ENCODE measurements at places on chromosomes 7 and 10.
A peak's percentile ranks its signal among the peaks of the same experiment; 100 is the strongest.

- H3K27me3 ChIP-seq, result no peaks in the 10 kb centered on the region
- no peak overlapping the region for H3K27ac ChIP-seq
- H3K4me3 ChIP-seq, result no peak overlapping the region
- H3K4me1 ChIP-seq, result no peaks in the 10 kb centered on the region
- H3K36me3 ChIP-seq, result no peaks in the 10 kb centered on the region
Observed at GRCh38 chr10:117768333-117769042, 225.9 kb downstream of the EMX2 start.

DNA sequence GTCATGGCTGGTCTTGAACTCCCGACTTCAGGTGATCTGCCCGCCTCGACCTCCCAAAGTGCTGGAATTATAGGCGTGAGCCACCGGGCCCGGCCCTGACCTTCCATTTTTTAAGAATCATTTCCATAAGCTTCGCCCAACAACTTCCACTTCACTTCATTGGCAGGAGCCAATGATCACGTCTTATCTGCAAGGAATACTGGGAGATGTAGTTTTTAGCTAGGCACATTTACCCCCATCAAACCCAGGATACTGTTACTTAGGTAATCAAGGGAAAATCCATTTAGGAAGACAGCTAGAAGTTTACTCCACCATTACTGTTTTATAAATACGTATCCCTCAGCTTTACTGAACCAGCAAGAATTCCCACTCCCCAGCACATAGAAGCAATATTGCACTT lies 3.4 kb upstream of the CDK13 start:
- no peak overlapping the region for H3K4me3 ChIP-seq
- H3K36me3 ChIP-seq, result no peaks in the 10 kb centered on the region
- no peak overlapping the region for H3K27ac ChIP-seq
- no peak for DNase-seq
- no peaks in the 10 kb centered on the region for H3K27me3 ChIP-seq

DNA sequence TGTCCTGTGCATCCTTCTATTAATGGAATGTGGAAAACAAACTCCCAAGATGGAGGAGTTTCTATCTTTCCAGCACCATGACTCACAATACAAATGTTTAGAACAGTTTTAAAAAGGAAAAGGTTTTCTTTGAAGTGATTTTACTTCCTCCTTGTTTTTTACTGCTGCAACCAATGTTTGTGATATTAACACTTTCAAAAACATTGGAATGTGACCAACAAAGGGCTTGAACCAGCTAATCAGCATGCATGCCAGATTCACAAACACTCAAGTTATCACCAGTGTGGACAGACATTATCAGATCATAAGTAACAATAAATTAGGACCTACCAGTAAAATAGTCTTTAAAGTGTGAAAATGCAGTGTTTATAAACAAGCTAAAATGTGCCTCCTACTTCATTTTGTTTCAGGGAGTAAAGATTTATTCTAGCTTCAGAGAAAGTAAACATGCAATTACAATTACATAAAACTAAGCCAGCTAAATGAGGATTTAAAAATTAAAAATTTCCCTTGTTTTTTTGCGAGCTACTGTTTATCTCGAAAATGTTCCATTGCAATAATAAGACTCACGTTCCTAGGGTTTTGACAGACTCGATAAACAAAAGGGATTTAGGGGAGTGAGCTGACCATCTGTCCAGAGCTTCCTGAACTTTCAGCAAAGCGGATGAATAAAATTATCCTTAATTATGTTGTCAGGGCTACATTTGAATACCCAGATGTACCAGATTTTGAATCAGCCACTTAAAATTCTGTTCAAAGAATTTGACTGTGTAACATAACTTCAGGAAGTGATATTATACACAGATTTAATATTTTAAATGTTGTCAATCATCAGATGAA lies 29.8 kb downstream of the CPVL start:
- no peak for DNase-seq
- H3K4me3 ChIP-seq, result no peak overlapping the region
- H3K27ac ChIP-seq, result no peak overlapping the region
- H3K27me3 ChIP-seq, result no peaks in the 10 kb centered on the region
- H3K4me1 ChIP-seq, result peaks cover 5% of the 10 kb centered on the region
- H3K36me3 ChIP-seq, result no peaks in the 10 kb centered on the region

DNA sequence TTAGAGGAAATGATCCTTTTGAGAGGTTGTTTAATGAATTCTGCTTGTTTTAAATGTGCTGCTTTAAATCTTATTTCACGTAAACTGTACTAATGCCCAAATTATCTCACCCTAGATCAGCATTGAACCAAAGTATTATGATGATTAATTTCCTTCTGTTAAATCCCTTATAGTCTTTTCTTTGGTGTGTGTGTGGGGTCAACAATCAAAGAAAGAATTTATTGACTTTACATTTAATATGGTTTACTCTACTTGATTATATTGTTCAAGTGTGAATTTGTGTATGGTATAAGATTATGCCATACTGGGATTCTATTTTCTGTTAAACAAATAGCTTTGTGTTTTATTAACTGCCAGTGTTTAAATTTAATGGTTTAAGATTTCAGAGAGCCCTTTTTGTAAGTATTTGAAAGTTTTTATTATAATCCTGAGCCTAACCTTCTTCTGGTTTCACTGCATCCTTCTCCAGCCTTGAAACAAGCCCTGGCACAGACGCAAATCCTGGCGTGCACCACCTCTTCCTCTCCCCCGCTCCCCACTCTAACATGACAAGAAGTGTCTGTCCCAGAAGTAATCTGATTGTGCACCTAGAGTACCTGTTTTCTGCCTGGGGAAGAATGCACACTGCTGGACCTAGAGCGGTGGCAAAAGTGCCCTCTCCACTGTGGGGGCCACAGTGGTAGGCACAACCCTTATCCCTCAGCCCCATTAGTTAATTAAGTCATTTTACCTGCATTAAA lies 70.6 kb downstream of the KAT6B start:
- no peak overlapping the region for H3K27ac ChIP-seq
- no peak for DNase-seq
- no peaks in the 10 kb centered on the region for H3K36me3 ChIP-seq
- no peak overlapping the region for H3K4me3 ChIP-seq

GRCh38 chr10:23337616-23338015 lies 7.0 kb downstream of the C10orf67 start:
- H3K27ac ChIP-seq, result no peak overlapping the region
- H3K27me3 ChIP-seq, result no peaks in the 10 kb centered on the region
- H3K36me3 ChIP-seq, result no peaks in the 10 kb centered on the region
- no peaks in the 10 kb centered on the region for H3K4me1 ChIP-seq

DNA sequence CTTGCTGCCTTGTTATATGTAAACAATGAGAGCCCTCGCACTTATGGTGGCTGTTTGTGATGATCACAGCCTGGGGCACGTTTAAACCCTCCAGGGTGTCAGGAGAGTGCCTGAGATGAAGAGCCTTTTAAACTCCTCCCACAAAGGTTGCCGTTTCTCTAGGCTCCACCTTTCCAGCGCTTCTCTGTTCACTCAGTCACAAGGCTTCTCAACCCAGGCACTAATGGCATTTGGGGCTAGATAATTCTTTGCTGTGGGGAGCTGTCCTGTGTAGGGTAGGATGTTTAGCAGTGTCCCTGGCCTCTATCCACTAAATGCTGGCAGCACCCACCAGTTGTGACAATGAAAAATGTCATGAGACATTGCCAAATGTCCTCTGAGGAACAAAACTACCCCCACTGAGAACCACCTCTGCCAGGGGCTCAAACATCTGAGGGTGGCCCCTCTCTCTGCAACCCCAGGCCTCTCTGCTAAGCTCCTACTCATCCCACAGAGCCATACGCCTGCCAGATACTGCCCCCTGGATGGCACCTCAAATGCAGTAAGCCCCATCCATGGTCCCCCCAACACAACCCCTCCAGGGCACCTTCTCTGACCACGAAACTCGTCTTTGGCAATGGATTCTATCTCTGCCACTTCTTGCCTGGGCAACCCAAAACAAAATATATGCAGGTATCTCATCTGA lies 144.3 kb upstream of the ZMIZ1 start:
- H3K27me3 ChIP-seq, result no peaks in the 10 kb centered on the region
- H3K4me3 ChIP-seq, result no peak overlapping the region
- no peaks in the 10 kb centered on the region for H3K4me1 ChIP-seq

DNA sequence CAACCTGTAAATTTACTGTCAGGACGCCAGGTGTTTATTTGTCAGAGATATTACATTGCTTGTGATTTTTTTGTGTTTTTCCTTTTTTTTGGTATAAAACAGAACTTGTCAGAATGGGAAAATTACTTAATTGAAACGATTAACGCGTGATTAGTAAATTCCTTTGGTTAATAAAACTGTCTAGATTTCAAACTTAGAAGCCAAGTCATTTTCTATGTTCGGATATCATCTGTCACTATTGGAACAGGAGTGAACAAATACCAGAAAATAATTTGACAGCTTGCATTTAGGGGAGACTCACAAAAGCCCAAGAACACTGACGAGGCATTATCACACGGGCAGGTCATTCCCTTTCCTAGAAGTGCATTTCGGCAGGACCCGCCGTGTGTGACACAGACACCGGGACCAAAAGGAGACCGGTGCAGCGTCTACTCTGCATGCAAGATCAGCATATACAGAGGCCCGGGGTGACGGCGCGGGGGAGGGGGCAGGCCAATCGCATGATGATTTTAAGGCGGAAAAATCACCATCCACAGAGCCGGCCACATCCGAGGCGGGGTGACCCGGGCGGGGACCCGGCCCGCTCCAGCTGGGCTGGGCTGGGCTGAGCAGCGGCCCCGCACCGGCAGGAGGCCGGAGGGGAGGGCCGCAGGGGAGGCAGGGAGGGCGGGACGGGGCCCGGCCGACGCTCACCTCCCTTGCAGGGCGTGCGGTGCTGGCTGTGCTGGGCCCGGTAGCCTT lies 841 bp downstream of the GLUD1 start:
- no peaks in the 10 kb centered on the region for H3K27me3 ChIP-seq
- H3K36me3 ChIP-seq, result peaks cover 10% of the 10 kb centered on the region
- peak overlapping the region; percentile 93 for H3K4me3 ChIP-seq
- peak overlapping the region; percentile 89 for H3K27ac ChIP-seq

GRCh38 chr10:19928936-19929335 lies 112.7 kb downstream of the PLXDC2 start:
- H3K4me1 ChIP-seq, result peaks cover 49% of the 10 kb centered on the region
- H3K4me3 ChIP-seq, result no peak overlapping the region
- H3K27me3 ChIP-seq, result no peaks in the 10 kb centered on the region
- H3K27ac ChIP-seq, result peak overlapping the region; percentile 28
- no peaks in the 10 kb centered on the region for H3K36me3 ChIP-seq
- no peak for DNase-seq

- no peak overlapping the region for H3K27ac ChIP-seq
- peaks cover 10% of the 10 kb centered on the region for H3K4me1 ChIP-seq
- H3K36me3 ChIP-seq, result no peaks in the 10 kb centered on the region
- DNase-seq, result no peak
- H3K27me3 ChIP-seq, result no peaks in the 10 kb centered on the region
Observed at GRCh38 chr7:6276911-6277408, 4.5 kb upstream of the CYTH3 start.

DNA sequence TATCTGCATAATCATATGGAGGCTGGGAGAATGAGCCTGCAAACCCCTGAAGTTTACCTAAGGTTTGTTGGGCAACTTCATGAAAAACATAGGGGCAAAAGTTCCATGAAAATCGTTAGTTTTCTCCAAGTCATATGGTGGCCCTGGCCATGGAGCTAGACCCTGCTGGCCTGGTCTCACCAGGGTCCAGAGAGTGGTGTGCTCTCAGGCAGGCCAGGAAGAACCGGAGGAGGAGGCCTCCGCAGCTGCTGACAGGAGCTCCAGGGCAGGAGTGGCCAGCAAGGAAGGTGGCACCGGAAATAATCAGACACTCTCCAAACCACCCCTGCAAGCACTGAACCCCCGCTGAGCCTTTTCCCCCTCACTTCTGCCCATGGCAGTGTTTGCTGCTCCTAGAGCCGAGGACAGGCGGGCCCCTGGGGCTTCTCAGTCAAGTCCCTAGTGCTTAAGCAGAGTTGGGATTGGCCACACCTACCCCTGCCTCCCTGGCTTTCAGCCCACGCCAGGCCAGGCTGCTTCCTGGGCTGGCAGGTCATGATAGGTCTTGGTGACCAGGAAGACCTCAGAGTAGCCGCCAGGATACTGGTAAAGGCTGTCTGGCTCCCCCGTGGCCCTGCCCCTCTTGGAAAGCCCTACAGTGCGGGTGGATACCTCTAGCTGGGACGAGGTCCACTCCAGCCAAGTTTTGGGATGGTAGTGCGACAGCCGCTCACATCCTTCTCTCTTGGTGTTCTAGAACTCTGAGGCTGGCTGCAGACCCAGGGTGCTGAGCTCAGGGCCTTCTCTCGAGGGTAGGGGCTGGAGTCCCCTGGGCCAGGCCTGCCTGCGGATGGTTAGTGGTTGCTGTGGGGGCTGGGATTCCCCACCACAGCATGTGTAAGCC lies 242.8 kb downstream of the MGMT start:
- H3K27me3 ChIP-seq, result no peaks in the 10 kb centered on the region
- H3K36me3 ChIP-seq, result no peaks in the 10 kb centered on the region
- peaks cover 17% of the 10 kb centered on the region for H3K4me1 ChIP-seq
- H3K4me3 ChIP-seq, result no peak overlapping the region
- no peak overlapping the region for H3K27ac ChIP-seq

DNA sequence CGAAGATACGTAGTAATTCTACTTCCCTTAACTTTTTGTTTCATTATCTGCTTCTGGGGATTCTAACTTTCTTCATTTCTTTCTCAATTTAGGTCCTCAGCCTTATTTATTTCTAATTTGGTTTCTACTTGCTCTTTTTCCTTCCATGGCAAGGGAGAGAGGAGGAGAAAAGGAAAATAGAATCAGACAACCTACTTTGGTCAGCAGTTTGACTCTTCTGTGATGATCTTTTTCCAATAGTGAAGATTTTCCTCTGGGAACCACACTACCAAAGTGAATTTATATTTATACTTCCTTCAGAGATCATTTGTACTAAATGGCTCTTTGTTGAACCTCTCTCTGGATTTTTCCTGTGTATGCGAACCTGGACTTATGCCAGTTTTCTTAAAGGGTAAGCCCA lies 90.2 kb downstream of the TMEM26 start:
- H3K36me3 ChIP-seq, result no peaks in the 10 kb centered on the region
- no peak overlapping the region for H3K4me3 ChIP-seq
- DNase-seq, result no peak
- no peak overlapping the region for H3K27ac ChIP-seq

- no peak overlapping the region for H3K27ac ChIP-seq
- no peak for DNase-seq
- H3K4me3 ChIP-seq, result no peak overlapping the region
- no peaks in the 10 kb centered on the region for H3K27me3 ChIP-seq
- no peaks in the 10 kb centered on the region for H3K36me3 ChIP-seq
- H3K4me1 ChIP-seq, result no peaks in the 10 kb centered on the region
Observed at GRCh38 chr10:60351191-60351853, 38.4 kb downstream of the ANK3 start.

GRCh38 chr10:102467971-102468438 lies 16.7 kb upstream of the C10orf95 start:
- H3K27ac ChIP-seq, result no peak overlapping the region
- H3K36me3 ChIP-seq, result no peaks in the 10 kb centered on the region
